ENCODE measurements at places on chromosomes 4 and X.

DNA sequence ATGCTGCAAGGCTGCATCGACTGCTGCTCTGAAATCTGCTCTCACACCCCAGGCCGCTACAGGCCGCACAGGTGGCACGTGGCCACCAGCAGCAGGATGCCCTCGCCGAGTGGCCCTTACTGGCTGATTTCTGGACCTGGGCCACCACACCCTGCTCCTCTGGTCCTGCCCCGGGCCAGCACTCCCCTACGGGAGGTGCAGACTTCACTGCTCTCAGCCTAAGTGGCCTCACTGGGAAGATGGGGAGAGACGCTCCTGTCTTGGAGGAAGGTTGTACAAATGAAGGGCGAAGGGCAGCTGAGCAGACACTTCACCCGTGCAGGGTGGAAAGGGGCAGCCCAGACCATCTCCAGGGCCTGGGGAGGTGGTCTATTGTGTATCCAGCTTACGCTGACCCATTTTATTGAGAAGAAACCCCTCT lies 72.5 kb downstream of the ACOX3 start:
- DNase-seq = no peak

GRCh38 chr4:5933996-5934831 lies 41.3 kb upstream of the CRMP1 start:
- DNase-seq = no peak

DNA sequence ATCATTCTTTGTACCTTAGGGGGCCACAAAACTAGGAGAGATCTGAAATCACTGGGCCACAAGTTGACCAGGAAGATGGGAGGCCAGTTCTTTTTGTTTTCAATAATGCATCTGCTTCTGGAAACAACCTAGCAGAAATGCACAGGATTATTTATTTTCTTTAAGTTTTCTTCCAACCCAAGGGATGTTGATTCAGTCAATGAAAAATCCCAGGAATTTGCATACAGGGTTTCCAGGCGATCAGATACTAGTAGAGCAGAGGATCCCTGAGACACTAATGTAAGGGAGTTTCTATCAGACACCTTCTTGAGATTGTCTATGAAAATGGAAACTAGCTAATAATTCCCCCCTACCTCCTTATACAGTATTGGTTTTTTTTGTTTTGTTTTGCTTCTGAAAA lies 7.4 kb downstream of the ATOH1 start:
- peak; percentile 1 for DNase-seq

DNA sequence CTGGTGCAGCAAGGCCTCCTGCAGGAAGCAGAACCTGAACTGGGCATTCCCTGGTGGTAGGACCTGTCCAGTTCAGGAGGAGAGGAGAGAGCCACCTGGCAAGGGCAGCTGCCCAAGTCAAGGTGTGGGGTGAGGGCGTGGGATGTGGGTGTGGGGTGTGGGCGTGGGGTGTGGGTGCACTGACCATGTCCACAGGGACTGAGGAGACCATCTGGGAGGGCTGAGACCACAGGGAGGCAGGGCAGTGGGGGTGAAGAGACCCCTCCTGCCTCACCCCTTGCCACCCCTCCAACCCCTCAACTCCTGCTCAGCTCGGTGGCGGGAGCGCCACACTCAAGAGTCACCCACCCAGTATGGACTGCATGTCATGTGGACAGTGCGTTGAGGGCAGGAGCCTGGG lies 117.9 kb downstream of the CPZ start:
- no peak for DNase-seq

DNA sequence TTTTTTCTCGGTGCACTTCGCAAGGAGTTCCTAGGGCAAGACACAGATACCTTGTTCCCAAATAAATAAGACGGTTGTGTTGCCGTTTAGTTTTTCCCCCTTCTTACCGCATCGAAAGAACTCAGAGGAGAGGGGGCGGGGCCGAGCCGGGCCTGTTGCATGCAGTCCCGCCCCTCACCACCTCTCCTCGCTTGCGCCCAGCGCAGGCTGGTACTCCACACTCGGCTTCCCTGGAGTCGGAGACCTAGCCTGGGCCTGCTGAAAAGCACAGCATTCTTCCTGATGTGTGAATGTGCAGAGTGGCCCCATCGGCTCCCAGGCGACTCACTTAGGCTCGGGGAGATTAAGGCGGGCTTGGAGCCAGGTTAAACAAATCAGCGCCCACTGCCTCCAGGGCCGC lies 26.1 kb upstream of the VMA21 start:
- no peak for DNase-seq

GRCh38 chr4:15322006-15322405 lies 105.8 kb upstream of the C1QTNF7 start:
- no peak for DNase-seq

GRCh38 chrX:152818356-152818755 lies 12.2 kb downstream of the CETN2 start:
- no peak for DNase-seq

Data from HCEC 1CT (cell line).